ENCODE measurements at places on chromosomes 2 and 18. TPM values are rescaled to one million over a fixed set of nuclear protein-coding genes. Genes with fewer than 3 reads are reported as not detected.

- H3K4me1 ChIP-seq = no peaks in the 10 kb centered on the region
- H3K36me3 ChIP-seq = no peaks in the 10 kb centered on the region
- H3K27ac ChIP-seq = no peak overlapping the region
- DNase-seq = no peak
Measured at GRCh38 chr2:109438773-109439389, 174.9 kb downstream of the SEPTIN10 start.

GRCh38 chr2:239596253-239596652, 195.4 kb upstream of the HDAC4 start:
- no peak overlapping the region for H3K27ac ChIP-seq
- H3K36me3 ChIP-seq = no peaks in the 10 kb centered on the region

GRCh38 chr18:55013685-55014084, 54.4 kb upstream of the CCDC68 start:
- H3K27me3 ChIP-seq = no peaks in the 10 kb centered on the region
- no peak overlapping the region for H3K27ac ChIP-seq
- no peak overlapping the region for H3K4me3 ChIP-seq
- peaks cover 4% of the 10 kb centered on the region for H3K4me1 ChIP-seq

DNA sequence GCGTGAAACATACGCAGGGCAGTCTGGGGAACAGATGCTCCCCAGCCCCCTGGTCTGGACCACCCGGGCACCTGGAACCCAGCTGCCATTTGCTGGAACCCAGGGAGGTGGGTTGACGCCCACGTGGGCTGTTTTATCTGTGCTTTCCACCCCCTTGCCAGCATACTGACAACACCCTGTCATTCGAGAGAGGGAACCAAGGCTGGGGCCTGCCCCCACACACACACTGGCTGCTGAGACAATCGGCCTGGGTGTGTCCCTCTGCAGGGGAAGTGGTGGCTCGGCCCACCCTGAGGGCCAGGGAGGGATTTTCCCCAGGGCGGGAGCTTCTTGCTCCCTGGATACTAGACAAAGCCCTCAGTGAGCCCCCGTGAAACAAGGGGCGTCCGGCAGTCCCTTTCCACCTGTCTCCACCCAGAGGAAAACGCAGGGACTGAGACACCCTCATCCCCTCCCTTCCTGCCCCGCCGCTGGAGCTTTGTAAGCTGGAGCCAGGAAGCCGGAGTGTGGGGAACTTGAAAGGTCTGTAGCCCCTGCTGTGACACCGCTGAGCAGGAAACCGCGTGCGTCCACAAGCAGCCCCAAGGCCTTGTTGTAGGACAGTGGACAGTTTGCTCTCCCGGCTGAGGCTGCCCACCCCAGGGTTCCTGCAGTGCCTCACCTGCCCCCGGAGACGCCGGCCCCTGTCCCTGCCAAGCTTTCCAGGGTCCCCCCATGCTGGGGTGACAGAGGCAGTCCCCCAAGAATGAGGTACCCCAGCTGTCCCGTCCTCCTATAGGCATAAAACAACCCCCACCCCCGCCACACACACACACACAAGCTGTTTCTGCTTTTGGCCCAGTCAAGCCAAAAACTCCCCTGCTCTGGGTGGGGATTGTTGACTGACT, 14.1 kb upstream of the KLF11 start:
- no peak overlapping the region for H3K4me3 ChIP-seq
- no peaks in the 10 kb centered on the region for H3K27me3 ChIP-seq
- no peak overlapping the region for H3K27ac ChIP-seq
- peak; percentile 72 for DNase-seq

GRCh38 chr18:55781481-55781957, 193.5 kb upstream of the TCF4 start:
- H3K27ac ChIP-seq = 0 out of 2 replicates have a peak overlapping the region, but pooled peaks have one; percentile 8
- H3K36me3 ChIP-seq = no peaks in the 10 kb centered on the region
- H3K4me3 ChIP-seq = peak overlapping the region; percentile 64

- no peaks in the 10 kb centered on the region for H3K4me1 ChIP-seq
- no peak overlapping the region for H3K27ac ChIP-seq
- no peaks in the 10 kb centered on the region for H3K36me3 ChIP-seq
Measured at GRCh38 chr2:54681416-54681815, 42.0 kb upstream of the EML6 start.

DNA sequence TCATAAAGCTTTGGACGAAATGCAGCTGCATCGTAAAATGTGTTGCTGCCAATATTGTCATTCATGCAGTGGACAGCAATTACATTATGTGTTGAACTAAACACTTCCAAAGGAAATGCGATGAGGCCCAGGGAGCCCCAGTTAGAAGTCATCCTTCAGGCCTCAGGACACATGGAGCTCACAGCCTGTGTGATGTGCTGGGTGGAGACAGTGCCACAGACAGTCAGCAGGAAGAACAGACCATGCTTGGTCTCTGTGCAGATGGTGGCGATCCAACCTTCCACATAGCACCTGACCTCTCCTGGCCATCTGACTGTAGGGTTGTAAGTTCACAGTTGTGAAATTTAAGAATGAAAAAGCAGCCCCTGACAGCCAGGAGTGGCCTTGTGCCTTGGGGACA, 118.3 kb upstream of the ALKAL2 start:
- no peak overlapping the region for H3K27ac ChIP-seq
- no peaks in the 10 kb centered on the region for H3K4me1 ChIP-seq
- no peaks in the 10 kb centered on the region for H3K27me3 ChIP-seq
- H3K36me3 ChIP-seq = no peaks in the 10 kb centered on the region
- DNase-seq = no peak

- H3K4me3 ChIP-seq = no peak overlapping the region
- no peaks in the 10 kb centered on the region for H3K27me3 ChIP-seq
- H3K36me3 ChIP-seq = peaks cover 18% of the 10 kb centered on the region
- DNase-seq = peak; percentile 92
- no peak overlapping the region for H3K27ac ChIP-seq
Measured at GRCh38 chr18:55234366-55235093, 275.3 kb upstream of the CCDC68 start.

DNA sequence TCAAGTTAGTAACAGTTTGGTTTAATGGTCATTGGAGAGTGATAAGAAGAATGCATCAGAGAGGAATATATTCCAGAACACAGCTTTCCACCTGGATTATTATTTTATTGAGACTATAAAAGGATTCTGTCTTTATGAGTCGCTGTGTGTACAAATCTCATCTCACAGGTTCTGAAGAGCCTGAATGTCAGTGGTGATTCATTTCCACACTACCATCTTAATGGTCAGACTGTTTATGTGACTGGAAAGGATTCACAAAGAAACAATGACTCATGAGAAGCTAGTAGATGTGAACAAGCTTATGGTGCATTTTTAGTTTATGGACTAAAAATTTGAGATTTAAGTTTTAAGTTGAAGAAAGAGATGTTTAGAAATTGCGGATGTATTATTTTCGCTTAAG, 685.4 kb upstream of the NRXN1 start:
- no peak for DNase-seq
- no peaks in the 10 kb centered on the region for H3K27me3 ChIP-seq
- H3K27ac ChIP-seq = no peak overlapping the region
- no peaks in the 10 kb centered on the region for H3K36me3 ChIP-seq
- H3K4me1 ChIP-seq = no peaks in the 10 kb centered on the region

GRCh38 chr18:58953627-58954026, 89.0 kb downstream of the ZNF532 start:
- no peaks in the 10 kb centered on the region for H3K27me3 ChIP-seq
- H3K36me3 ChIP-seq = peaks cover 54% of the 10 kb centered on the region
- H3K4me1 ChIP-seq = no peaks in the 10 kb centered on the region
- no peak overlapping the region for H3K4me3 ChIP-seq
- H3K27ac ChIP-seq = peak overlapping the region; percentile 37
- no peak for DNase-seq

DNA sequence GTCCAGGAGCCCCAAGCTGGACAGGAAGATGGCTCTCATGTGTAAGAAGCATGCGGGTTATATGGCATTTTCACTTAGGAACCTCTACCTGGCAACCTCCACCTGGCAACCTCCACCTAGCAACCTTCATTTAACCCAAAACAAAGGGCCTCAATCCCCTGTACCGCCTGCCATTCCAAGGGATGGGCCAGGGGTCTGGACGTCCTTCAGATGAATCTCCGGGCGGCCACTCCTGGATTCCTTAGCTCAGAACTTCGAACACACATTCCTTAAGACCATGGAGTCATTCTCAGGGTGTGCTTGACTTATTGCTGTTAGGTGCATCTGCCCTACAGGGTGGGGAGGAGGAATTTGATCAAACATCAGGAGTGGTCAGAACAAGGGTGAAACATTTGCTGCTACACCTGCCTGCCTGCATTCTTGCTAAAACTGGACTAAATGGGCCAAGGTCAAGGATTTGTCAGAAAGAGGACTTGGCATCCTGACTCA, 277.6 kb downstream of the PHLPP1 start:
- H3K27ac ChIP-seq = no peak overlapping the region
- no peak for DNase-seq
- no peaks in the 10 kb centered on the region for H3K36me3 ChIP-seq
- H3K4me1 ChIP-seq = no peaks in the 10 kb centered on the region

SERPINB4 gene
- total RNA-seq = 1.1 TPM

KATNAL2 gene
- 7.7 TPM for total RNA-seq

ICOS gene
- not detected for total RNA-seq

ATOH8 gene
- total RNA-seq = 0.62 TPM

KIF5C gene
- total RNA-seq = 46.5 TPM

IL36A gene
- not detected for total RNA-seq

NAT8 gene
- not detected for total RNA-seq

UGT1A8 gene
- total RNA-seq = not detected

USP34 gene
- 115 TPM for total RNA-seq

FEV gene
- total RNA-seq = not detected

EML6 gene
- total RNA-seq = 6.2 TPM

VSNL1 gene
- 102 TPM for total RNA-seq

All from GM23338 (cell line).